ENCODE measurements at places on chromosomes 3 and 15.
A peak's percentile ranks its signal among the peaks of the same experiment; 100 is the strongest.

GRCh38 chr15:98147415-98147814 lies 186.9 kb downstream of the ARRDC4 start:
- DNase-seq, result peak; percentile 18

- no peak for DNase-seq
Measured at GRCh38 chr15:36447373-36447772, 132.1 kb upstream of the CDIN1 start.

GRCh38 chr3:100020876-100021644 lies 93.2 kb downstream of the FILIP1L start:
- DNase-seq, result no peak

DNA sequence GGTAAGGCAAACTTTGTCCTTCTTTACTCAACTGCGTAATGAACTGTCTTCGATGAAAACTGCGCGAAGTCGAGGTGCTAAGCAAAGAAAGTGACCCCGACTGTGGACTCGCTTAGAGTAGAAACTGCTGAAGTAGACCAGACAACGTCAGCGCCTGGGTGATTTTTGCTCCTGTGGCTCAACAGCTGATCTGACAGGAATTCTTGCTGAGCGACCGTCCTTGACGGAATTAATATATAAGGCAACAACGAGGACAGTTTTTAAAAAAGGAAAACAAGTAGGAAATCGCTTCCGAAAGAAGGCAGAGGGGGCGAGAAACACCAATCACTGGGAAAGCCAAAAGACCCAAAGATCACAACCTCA lies 541 bp downstream of the RPS27L start:
- peak; percentile 17 for DNase-seq

DNA sequence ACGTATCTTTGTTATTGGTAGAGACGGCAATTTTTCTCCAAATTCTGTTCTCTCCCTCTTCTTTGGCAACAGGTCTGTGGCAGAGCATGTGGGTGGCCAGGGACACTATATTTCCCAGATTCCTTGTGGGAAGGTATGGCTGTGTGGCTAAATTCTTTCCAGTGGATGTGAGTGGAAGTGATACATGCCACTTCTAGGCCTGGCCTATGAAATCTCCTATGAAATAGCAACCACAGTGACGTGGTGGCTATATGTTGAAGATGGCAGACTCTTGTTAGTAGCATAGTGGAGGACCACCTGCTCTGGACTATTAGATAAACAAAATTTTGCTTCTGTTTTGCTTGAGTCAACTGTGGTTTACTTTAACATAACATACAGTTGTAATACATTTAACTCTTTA lies 243.3 kb downstream of the IL20RB start:
- DNase-seq, result no peak

- no peak for DNase-seq
Measured at GRCh38 chr3:40968666-40969065, 230.6 kb upstream of the CTNNB1 start.

Data from AML-193 (cell line).